Thoracic aorta (tissue), 2 donors: ENCODE measurements at places on chromosomes 7 and 10.

DNA sequence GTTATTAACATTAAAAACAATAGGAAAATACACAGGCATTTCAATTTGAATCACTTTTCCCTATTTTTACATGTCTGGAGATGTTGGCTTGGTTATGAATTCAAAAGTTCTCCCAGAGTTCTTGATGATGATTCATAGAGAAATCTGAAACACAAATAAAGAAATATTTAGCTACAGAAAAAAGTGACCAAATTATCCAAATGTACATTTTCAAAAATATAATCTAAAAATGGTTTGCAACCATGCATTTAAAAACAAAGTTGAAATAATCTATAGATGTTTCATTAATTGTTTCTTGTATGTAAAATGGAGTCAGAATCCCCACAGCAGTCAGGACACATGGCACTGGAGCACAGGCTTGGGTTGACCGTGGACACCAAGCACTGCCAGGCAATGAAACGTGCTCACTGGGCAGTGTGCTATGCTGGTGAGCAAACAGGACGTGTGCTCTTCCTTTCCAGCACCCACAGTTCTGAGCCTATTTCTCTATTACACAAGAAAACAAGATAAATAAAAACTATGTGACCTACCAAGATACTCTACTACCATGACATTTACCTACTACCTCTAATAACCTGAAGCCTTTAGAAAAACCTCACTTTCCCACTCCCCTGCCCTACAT is 44.1 kb upstream of the PTPRN2 start:
- DNase-seq: no peak

DNA sequence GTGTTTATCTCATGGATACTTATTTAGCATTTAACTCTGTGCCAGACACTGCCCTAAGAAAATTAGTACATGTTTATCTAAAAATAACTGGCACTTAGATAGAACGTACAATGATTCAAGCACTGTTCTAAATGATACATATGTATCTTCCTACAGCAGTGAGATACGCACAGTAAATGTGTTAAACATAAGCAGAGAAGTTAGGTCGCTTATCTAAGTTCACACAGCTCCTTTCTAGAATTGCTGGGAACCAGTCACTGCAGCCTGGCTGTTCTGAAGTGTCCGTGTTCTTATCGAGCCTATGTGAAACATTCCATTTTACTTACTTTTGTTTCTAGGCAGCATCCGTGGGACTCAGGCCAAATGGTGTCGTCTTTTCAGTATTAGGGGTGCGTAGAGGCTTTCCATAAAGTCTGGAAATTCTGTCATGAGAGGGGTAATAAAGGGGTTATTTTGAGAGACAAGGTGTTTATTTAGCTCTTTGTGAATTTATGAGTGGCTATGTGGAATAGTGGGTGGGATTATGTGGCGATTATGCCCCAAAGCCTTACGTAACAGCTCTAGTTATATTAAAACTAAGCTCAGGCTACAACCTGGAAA is 186.9 kb downstream of the SND1 start:
- no peak for DNase-seq

DNA sequence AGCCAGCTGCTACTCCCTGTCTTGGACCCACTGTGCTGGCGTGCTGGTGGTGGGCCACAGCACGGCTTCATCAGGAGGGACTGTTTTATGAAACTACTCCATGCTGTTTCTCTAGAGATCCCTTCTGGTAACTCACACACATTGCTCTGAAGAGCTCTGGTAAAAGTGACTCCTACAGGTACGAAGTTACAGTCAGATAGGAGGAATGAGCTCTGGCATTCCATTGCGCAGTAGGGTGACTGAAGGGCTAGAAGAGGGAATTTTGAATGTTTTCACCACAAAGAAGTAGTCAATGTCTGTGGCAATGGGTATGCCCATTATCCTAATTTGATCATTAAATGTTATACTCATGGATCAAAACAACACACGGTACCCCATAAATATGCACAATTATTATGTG is 609 bp downstream of the MAT1A start:
- DNase-seq: no peak

DNA sequence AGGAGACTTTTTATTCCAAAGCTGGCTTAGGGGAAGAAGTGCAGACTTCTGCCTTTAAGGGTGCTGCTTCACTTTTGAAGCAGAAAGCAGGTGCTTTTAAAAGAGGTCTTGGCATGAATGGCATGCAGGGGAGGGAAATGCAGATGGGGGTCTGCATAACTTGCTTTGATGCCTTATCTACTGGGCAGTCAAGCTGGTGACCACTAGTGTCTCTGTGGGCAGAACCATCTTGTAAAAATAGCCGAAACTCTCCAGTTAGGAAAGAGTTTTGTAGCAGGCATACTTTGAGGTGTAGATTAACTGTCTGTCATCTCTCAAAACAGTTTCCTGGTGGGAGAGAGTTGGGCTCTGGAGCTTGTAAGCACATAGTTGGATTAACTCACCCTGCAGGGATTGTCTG is 9.9 kb upstream of the CTNNA3 start:
- DNase-seq: no peak

DNA sequence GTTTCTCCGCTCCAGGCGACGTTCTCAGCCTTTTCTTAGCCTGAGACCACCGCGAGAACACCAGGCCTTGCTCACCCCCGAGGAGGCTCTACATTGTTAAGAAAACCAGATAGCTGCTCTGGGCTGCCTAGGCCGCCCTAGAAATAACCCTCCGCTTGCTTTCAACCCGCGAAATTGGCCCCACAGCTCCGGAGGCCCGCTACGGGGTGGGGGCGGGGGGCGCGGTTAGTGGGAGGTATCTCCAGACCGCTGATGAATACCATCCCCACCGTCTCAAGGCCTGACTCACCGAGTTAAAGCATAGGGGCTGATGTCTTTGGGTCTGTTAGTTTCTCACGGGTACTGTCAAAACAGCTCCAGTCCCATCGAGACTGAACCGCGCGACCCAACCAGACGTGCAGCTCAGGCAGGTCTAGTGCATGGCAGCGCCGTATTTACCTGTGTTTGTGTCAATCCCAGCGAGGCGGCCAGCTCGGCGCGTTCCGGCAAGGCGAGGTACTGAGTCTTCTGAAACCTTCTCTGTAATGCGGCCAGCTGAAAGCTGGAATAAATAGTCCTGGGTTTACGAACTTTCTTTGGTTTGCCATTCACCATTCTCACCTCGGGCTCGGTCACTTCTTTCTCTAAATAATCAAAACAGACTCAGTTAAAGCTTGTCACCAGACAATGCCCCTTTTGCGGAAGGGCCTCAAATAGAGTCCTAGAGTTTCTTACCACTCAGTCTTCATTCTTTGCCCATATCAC is 2.7 kb downstream of the DLX5 start:
- no peak for DNase-seq

DNA sequence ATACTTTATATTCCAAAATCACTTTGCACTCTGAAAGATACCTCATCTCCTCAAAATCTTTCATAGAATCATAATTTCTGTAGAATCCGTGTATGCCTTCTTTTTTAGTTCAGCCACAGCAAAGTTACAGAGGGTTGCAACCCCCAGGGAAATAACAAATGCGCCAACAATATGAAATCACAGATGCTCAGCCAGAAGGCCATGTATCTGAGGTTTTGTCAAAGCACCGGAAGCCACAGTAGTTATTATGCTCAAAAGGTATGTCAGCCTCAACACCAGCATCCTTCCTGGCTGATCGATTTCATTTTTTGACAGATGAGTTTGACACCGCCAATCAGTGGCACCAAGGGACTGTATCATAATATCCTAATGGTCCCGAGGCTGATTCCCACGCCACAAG is 204.1 kb downstream of the KCNMA1 start:
- no peak for DNase-seq
